ENCODE measurements at places on chromosomes 2 and 18. TPM values are rescaled to one million over a fixed set of nuclear protein-coding genes. Genes with fewer than 3 reads are reported as not detected.

GRCh38 chr2:121348128-121348740 lies 63.2 kb upstream of the TFCP2L1 start:
- DNase-seq: no peak

GRCh38 chr2:236446521-236446920 lies 123.1 kb upstream of the ACKR3 start:
- no peak for DNase-seq

- peak; percentile 81 for DNase-seq
Observed at GRCh38 chr2:199457147-199458008, at the start of gene SATB2. TSS of gene SATB2 (minus strand) at chr2:199457939. CDS start at chr2:199456037, 1,902 bp downstream.

DNA sequence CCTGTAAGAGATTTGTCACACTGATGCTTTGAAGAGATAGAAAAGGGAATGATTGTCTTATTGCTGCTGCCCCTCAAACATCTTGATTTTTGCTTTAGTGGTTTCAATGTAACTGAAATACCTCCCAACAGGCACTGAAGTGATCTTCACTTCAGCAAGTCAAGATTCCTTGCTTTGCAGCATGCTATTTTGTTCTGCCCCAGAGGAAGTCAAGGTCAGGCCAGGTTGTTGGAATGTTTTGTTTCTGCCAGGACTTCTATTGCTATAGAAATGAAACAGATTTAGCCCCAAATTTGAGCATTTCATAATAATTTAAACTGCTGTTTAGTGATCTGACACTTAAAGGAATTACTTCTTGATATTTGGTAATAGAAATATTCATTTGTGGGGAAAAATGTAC lies 277.6 kb downstream of the ZNF804A start:
- no peak for DNase-seq

- DNase-seq: peak; percentile 93
Observed at GRCh38 chr2:12856934-12857601, 140.3 kb downstream of the TRIB2 start.

DNA sequence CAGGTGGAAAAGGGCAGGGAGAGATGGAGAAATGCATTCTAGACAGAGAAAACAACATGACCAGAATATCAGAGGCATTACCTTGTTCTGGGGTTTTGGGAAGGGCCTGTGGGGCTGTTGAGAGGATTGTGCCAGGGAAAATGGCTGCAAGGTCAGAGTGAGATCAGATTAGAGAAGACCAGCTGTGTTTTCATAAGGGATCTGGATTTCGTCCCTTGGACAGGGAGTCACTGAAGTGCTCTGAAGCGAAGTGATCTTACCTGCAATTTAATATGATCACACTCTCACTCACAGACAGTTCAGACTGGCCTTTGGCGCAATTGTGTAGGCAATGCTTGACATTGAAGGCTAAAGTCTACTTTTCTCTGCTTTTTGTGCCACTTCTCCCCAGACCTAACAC lies 20.3 kb upstream of the REG3G start:
- DNase-seq: no peak

Gene CFAP65
- total RNA-seq: 0.26 TPM

Gene ACTG2
- not detected for total RNA-seq

Measured in A172 (cell line).